ENCODE measurements at places on chromosomes 4 and X. TPM values are rescaled to one million over a fixed set of nuclear protein-coding genes. Genes with fewer than 3 reads are reported as not detected.

The DDX3X gene
- 253 TPM for total RNA-seq

The NALF2 gene
- total RNA-seq: 8.7 TPM

The ETDA gene
- not detected for total RNA-seq

DNA sequence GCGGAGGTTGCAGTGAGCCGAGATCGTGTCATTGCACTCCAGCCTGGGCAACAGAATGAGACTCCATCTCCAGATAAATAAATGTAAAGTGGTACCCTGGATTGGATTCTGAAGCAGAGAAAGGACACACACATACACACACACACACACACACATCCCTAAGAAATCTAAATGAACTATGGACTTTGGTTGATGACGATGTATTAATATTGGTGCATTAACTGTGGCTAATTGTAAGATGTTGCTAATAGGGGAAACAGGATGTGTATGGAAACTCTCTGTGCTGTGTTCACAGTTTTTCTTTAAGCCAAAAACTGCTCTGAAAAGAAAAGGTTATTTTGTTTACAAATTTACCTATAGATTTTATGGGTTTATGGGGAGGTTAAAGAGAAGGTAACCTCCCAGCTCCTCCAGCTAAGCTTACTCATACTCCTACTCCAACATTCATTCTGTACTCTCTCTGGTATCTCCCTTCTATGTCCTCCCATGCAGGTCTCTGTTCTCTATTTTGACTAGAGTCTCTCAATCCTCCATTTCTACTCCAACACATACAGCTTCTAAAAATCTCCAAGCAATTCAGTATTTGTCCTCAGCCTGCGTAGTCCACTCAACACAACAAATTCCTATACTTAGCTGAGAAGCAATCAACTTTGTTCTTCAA, 46.5 kb upstream of the RELL1 start:
- H3K36me3 ChIP-seq: no peaks in the 10 kb centered on the region
- H3K27me3 ChIP-seq: no peaks in the 10 kb centered on the region
- H3K4me3 ChIP-seq: no peak overlapping the region
- no peak for DNase-seq

DNA sequence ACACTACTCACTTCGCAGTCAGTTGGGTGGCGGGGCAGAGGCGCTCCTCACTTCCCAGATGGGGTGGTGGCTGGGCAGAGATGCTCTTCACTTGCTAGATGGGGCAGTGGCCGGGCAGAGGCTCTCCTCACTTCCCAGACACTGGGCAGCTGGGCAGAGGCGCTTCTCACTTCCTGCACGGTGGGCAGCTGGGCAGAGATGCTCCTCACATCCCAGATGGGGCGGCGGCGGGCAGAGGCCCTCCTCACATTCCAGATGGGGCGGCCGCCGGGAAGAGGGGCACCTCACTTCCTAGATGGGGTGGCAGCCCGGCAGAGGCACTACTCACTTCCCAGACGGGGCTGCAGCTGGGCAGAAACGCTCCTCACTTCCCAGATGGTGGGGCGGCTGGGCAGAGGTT, 199.8 kb downstream of the RTL9 start:
- no peak overlapping the region for H3K4me3 ChIP-seq
- H3K27ac ChIP-seq: no peak overlapping the region
- H3K4me1 ChIP-seq: no peaks in the 10 kb centered on the region
- H3K36me3 ChIP-seq: no peaks in the 10 kb centered on the region
- no peaks in the 10 kb centered on the region for H3K27me3 ChIP-seq

DNA sequence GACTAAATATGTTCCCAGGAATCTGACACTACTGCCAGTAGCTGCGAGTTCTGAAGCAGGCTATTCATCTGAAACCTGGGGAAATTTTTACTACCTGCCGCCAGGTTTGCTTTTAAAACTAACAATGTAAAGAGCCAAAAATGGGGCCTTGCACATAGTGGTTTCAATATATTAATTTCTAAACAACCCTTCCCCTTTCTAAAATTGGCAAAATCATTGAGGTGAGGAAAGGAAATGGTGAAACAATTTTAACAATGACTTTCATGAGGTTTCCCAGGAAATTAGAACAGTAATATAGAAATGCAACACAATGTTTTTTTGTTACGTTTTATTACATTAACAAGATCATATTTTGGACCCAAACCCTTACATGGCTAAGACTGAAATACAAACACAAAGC, 21.3 kb downstream of the FANCB start:
- no peak for DNase-seq
- no peaks in the 10 kb centered on the region for H3K4me1 ChIP-seq
- H3K4me3 ChIP-seq: no peak overlapping the region

DNA sequence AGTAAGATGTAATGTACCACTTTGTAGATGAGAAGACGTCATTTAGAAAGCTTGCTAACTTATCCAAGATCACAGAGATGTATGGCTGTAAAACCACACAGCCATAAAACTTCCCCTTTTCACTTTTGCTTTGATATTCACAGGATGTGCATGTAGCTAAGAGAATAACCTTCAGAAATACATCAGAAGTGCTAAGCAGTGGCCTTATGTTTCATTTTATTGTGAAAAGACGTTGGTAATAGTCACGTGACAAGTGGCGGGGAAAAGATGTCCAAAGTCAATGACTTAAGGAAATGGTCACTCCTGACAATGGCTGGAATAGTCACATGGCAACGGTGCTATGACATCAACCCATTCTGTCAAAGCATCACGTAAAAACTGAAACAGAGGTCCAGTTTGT, 12.9 kb upstream of the WDR17 start:
- H3K36me3 ChIP-seq: no peaks in the 10 kb centered on the region
- no peaks in the 10 kb centered on the region for H3K27me3 ChIP-seq

DNA sequence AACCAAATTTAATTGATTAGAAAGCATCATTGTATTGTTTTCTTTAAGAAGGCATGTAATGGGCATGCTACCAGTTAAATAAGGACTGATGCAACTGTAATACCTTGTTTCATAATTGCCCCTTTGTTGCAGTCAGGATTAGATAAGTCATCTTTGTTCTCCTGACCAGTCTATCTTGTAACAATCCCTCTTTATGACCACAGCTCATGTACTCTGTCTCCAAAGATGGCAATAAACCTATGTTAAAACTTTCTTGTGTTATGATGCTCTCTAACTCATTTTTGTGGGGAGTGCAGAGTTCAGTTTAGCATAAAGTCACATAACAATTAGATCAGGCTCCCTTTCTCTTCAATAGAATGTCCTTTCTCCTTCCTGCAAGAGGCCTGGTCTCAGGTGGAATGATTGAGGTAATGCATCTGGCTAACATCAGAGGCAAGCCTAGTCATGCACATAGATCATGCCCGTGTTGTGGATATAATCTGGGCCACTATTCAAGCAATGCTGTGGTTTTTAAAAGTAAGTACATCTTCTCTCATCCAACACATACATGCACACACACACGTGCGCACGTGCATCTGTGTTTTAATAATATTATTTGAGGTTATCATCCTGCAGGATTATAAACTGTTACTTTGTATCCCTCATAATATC, 45.6 kb downstream of the TMEM154 start:
- no peak for DNase-seq
- no peak overlapping the region for H3K27ac ChIP-seq
- no peaks in the 10 kb centered on the region for H3K4me1 ChIP-seq
- H3K36me3 ChIP-seq: no peaks in the 10 kb centered on the region
